Activated T-cell treated with anti-CD3 and anti-CD28 coated beads, Interleukin-2, amount 50 U/mL, for 4 hours (primary cell): ENCODE measurements at places on chromosomes 7 and 10.
A peak's percentile ranks its signal among the peaks of the same experiment; 100 is the strongest.

DNA sequence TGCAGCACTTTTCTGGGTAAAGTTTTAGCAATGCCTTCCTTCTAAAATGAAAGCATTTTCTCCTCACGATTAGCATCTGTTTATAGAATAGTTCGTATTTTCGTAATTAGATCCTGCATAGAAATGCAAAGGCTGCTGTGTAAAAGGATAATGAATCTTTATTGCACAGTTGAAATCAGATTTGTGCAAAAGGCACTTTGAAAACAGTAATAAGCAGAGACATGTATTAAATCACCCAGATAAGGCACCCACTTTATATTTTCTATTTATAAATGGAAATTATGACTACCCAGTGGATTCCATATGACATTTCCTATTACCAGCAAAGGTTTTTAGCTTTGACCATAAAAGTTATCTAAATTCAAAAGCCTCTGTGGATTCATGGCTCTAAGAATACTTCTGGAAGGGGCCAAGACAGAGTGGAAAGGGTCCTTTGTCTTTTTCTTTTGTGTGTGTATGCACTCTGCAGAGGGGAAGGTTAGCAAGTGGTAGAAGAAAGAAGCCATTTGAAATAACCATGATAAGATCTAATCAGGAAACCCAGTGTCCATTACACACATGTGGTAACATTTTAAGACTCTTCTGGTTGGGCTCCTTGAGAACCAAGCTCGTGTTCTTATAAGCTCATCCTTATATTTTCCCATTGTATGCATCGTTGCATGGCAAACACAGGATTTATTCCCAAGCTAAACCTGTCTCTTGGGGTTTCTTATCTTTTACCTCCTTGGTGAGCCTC lies 612.1 kb downstream of the AUTS2 start:
- no peak for DNase-seq

DNA sequence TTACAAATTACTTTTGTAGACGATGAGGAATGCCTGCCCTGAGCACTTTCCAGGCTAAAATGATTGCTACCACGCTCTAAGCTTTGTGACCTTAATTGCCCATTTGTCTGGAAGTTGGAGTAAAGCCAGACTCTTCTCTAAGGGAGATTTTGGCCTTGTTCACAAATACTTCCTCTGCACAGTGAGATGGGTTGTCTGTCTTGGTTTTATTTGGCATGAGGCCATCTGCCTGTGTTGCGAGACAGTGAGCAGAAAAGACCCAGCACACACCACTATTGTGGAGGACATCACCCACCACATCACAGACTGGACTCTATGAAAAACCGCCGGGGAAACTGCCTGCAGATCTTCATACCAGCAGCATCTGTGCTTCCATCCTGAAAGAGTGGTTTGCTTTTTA lies 138.4 kb downstream of the BICC1 start:
- no peak for DNase-seq

DNA sequence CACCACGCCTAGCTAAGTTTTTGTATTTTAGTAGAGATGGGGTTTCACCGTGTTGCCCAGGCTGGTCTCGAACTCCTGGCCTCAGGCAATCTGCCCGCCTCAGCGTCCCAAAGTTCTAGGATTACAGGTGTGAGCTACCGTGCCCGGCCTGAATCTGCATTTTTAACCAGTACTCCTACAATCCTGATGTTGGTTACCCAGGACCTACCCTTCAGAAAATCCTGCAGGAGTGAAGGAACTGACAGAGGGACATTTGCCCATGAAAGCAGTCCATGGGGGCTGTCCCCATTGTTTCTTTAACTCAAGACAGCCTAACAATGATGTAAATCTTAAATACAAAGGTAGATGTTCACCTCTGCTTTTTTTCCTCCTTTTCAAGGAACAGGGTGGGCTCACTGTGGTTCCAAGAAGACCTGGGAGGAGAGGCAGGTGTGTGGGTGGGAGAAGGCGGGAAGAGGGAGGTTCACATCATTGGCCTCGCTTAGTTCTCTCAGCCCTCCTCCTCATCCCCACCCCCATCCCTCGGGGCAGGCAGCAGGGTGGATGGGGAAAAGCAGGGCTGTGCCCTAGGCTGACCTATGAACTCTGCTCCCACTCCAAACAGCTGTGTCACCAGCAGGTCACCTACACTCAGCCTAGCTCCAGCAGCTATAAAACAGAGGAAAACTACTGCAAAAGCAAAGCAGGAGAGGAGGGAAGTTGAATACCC lies 13.5 kb downstream of the LRRC20 start:
- DNase-seq = no peak

DNA sequence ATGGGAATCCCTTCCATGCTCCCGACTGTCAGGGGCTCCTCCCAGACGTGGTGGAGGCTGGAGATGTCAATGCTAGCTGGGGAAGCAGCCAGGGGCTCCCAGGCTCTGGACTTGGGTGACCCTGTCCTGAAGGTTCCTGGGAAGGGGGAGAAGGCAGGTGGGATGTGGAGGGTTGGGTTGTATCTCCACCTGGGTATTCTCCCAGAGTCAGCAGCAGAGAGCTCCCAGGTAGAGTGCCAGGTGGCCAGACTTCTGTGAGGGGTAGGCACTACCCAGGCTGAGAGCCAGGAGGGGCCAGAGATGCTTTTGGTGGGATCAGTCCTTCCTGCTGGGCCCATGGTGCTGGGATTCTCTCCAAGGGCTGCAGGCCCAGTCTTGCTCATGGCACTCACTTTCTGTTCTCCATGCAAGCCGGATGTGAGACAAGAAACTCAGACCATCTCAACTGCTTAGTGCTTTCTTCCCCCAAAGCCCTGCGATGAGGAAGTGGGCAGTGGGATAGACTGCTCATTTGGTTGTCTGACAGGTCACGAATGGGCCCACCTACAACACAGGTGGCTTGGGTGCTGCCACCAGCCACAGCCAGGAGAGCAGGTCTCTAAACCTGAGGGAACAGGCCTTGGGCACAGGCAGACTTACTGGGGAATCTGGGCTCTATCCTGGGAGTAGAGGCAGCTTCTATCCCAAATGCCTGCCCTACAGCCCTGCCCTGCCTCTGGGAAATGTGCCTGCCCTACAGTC lies 52.5 kb upstream of the CAMK2B start:
- no peak for DNase-seq

- no peak for DNase-seq
These were observed 42.3 kb upstream of the PNLIPRP3 start for GRCh38 chr10:116385311-116385710.

- DNase-seq = no peak
These were observed 453.4 kb upstream of the NFE2L3 start for GRCh38 chr7:25698451-25699113.

DNA sequence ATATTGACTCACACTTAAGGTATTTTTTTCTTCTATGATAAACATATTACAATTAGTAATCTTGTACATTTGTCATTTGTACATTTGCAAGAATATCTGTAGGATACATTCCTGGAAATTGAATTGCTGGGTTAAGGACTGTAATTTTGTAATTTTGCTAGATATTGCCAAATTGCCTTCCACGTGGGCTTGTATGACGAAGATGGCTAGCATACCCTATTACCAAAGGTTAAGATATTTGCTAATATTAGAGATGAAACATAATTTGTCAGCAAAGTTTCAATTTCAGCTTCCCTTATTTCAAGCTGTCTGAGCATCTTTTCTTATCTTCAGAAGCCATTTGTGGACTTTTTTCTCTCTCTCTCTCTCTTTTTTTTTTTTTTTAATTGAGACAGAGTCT lies 1.0 kb upstream of the LYZL2 start:
- DNase-seq = no peak

DNA sequence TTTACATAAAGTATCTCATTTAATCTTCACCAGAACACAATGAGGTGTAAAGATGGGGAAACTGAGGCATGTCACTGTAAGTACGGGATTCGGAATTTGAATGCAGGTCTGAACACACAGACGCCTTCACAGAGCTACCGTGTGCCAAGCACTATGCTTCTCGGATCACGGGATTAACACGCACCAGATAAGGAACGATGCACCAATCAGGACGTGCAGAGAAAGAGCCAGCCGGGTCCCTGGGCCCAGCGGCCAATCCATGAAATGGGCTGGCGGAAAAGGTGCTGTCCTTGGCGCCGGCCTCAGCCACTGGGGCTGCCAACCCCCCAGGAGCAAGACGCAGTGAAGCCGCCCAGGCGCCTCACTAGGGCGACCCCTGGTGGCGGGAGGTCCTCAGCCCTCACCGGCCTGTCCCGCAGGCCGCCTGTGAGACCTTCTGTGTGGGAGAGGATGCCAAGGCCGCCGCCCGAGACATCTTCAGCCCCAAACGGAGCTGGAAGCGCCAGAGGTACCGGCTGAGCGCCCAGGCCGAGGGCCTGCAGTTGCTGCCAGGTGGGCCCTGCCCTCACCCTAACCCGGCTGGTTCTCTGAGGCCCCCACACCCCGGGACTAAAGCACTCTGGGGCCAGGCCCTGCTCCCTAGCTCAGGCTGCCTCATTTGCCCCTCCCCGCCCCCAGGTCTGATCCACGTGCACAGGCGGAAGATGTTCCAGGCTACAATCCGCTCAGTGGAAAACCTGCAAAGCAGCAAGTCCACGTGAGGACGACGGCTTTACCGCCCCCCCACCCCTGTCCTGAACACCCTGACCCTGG lies 15.6 kb downstream of the ATG9B start:
- DNase-seq = peak; percentile 77
